ENCODE measurements at places on chromosomes 3 and 15. TPM values are rescaled to one million over a fixed set of nuclear protein-coding genes. Genes with fewer than 3 reads are reported as not detected.

The NR1I2 gene
- total RNA-seq, result 0.62 TPM

The TGM5 gene
- not detected for total RNA-seq

The OR5AC2 gene
- total RNA-seq, result not detected

The CACNA2D2 gene
- 6.9 TPM for total RNA-seq

The C3orf20 gene
- total RNA-seq, result 0.19 TPM

The MAGEL2 gene
- 14.3 TPM for total RNA-seq

The LCTL gene
- 1.5 TPM for total RNA-seq

DNA sequence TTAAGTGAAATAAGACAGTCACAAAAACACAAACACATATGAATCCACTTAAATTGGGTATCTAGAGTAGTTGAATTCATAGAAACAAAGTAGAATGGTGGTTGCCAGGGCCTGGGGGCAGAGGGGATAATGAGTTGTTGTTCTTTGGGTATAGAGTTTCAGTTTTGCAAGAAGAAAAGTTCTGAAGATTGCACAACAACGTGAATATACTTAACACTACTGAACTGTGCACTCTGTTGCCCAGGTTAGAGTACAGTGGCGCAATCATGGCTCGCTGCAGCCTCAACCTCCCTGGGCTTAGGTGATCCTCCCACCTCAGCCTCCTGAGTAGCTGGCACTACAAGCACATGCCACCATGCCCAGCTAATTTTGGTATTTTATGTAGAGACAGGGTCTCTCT, 14.9 kb downstream of the GRAMD2A start:
- H3K27me3 ChIP-seq, result peaks cover 31% of the 10 kb centered on the region
- no peak overlapping the region for H3K27ac ChIP-seq

DNA sequence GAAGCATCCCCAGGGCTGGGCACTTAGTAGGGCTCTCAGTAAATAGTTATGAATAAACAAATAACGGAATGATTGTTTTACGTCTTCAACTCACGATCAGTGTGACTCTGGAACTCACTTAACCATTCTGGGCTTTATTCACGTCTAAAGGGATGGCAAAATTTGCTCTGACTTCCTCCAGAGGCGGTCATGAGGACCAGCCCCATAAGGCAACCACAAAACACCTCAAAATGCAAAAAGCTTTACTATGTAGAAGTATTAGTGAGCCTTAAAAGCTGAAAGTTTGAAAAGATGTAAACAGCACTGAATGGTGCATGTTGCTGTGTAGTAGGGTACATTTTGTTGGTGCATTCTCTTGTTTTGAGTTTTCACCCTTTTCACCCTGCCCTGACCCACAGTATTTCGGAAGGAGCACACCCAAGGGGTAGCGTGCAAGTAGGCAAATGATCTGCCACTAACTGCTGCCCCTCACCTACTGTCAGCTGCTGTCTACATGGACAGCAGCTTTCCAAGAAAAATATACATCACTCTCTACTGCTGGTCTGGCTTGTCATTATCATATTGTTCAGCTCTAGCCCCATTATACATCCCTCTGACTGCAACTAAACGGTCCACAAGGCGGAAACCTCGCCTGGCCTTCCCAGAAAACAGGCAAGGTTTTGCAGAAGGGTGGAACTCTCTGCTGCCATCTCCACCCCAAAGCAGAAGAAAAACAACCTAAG, 308.5 kb upstream of the PROK2 start:
- H3K4me3 ChIP-seq, result no peak overlapping the region
- H3K36me3 ChIP-seq, result no peaks in the 10 kb centered on the region
- peaks cover 50% of the 10 kb centered on the region for H3K27me3 ChIP-seq
- H3K27ac ChIP-seq, result no peak overlapping the region
- DNase-seq, result no peak

DNA sequence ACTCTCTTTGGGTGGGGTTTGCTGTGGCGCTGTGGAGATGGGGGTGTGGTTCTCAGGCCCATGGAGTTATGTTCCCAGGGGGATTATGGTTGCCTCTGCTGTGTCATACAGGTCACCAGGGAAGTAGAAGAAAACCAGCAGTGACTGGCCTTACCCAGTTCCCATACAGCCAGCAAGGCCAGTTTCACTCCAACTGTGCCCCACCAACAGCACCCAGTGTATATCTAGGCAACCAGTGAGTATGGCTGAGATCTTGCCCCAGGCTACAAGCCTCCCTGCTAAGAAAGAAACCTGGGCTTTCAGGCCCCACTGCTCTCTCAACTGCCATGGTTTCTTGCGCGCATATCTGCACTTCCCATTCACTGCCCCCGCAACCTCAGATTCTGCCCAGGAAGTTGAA, 31.4 kb upstream of the RARB start:
- peaks cover 3% of the 10 kb centered on the region for H3K27me3 ChIP-seq
- DNase-seq, result no peak
- H3K36me3 ChIP-seq, result peaks cover 2% of the 10 kb centered on the region
- H3K4me1 ChIP-seq, result peaks cover 12% of the 10 kb centered on the region

DNA sequence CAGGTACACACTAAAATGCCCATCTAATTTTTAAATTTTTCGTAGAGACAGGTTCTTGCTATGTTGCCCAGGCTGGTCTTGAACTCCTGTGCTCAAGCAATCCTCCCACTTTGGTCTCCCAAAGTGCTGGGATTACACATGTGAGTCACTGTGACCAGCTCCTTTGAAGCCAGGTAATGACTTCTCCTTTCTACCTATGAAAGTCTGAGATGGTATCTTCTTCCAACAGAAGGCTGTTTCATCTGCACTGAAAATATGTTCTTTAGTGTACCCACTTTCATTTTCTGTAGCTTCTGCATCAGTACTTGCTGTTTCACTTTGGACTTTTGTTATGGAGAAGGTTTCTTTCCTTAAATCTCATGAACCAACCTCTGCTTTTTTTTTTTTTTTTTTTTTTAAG, 8.8 kb downstream of the OIP5 start:
- no peaks in the 10 kb centered on the region for H3K4me1 ChIP-seq
- no peak for DNase-seq
- no peaks in the 10 kb centered on the region for H3K27me3 ChIP-seq

DNA sequence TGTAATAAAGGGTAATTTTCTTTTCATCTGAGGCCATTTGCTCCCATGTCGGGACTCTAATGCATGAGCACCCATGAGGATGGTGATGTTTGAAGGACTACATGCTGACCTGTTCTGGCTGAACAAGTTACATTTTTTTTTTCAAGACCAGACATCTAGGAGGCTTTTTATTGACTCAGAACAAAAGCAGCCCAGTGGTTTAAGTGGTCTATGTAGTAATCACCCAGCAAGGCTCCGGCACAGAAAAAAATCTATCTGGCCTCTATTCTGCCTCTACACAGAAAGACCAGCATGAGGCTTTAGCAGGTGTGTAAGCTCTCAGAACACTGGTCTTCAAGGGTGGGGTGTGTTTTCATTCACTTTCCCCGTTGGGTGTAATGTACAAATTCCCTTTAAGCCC, 95.1 kb upstream of the ZBED2 start:
- peaks cover 15% of the 10 kb centered on the region for H3K4me1 ChIP-seq
- H3K27ac ChIP-seq, result no peak overlapping the region

DNA sequence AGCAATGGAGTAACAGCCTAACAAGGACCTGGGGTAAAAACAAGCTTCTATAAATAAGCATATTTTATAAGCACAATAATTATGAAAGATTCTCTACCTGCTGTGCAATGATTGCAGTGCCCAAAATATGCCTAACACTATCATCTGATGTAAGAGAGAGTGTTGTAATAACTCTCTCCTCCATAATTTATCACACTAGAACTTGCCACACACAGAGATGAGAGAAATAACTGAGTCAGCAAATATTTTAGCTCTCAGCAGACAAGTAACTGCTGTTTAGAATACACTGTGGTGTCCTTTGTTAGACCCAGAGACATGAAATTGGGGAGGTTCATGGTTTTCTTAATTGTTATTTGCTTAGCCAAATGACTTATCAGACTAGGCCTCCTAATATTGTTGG, 105.3 kb upstream of the ACP3 start:
- no peak overlapping the region for H3K27ac ChIP-seq
- no peak for DNase-seq
- H3K36me3 ChIP-seq, result no peaks in the 10 kb centered on the region
- H3K4me1 ChIP-seq, result peaks cover 5% of the 10 kb centered on the region
- H3K4me3 ChIP-seq, result no peak overlapping the region

GRCh38 chr15:66588971-66589370, 23.2 kb upstream of the LCTL start:
- H3K4me1 ChIP-seq, result peaks cover 23% of the 10 kb centered on the region
- peaks cover 11% of the 10 kb centered on the region for H3K27me3 ChIP-seq
- H3K27ac ChIP-seq, result no peak overlapping the region
- DNase-seq, result no peak
- H3K36me3 ChIP-seq, result no peaks in the 10 kb centered on the region

GRCh38 chr3:83934192-83935021, 1024.4 kb upstream of the CADM2 start:
- no peak for DNase-seq
- H3K27ac ChIP-seq, result peak overlapping the region; percentile 17
- no peaks in the 10 kb centered on the region for H3K4me1 ChIP-seq
- H3K4me3 ChIP-seq, result no peak overlapping the region

DNA sequence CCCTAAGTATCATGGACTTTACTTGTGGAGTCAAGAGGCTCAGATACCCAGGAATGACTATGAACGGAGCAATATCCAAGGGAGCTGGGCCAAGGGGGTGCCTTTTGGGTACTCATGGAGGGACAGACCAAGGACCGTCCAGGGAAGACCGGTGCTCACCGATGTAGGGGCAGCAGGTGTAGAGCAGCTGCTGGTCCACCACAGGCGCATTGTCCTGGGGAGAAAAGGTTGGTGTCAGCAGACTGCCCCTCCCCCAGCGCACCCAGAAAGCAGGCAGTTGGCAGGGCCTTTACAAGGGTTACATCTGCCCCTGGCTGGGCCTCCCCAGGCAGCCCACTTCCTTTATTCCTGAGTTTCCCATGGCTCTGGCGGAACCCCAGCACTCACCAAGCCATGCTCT, 7.5 kb downstream of the CDAN1 start:
- H3K36me3 ChIP-seq, result peaks cover 24% of the 10 kb centered on the region
- H3K27ac ChIP-seq, result no peak overlapping the region
- no peaks in the 10 kb centered on the region for H3K4me1 ChIP-seq
- DNase-seq, result no peak

- DNase-seq, result no peak
- H3K4me1 ChIP-seq, result peaks cover 6% of the 10 kb centered on the region
- H3K27ac ChIP-seq, result no peak overlapping the region
- H3K27me3 ChIP-seq, result no peaks in the 10 kb centered on the region
Observed at GRCh38 chr3:183387797-183388196, 40.6 kb downstream of the MCF2L2 start.

- no peak for DNase-seq
- H3K36me3 ChIP-seq, result no peaks in the 10 kb centered on the region
- H3K4me1 ChIP-seq, result peaks cover 4% of the 10 kb centered on the region
- H3K27me3 ChIP-seq, result peaks cover 6% of the 10 kb centered on the region
- no peak overlapping the region for H3K27ac ChIP-seq
- H3K4me3 ChIP-seq, result no peak overlapping the region
Observed at GRCh38 chr3:129063841-129064482, 3.4 kb downstream of the GP9 start.

DNA sequence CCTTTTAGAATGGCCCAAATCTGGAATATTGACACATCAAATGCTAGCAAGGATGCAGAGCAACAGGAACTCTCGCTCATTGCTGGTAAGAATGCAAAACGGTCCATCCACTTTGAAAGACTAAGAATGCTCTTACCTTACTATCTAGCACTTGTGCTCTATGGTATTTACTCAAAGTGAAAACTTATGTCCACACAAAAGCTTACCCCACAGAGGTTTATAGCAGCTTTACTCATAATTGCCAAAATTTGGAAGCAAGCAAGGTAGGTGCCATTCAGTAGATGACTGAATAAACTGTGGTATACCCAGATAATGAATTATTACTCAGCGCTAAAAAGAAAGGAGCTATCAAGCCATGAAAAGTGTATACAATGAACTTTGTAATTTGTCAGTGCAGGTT, 96.4 kb downstream of the CTNNB1 start:
- H3K27ac ChIP-seq, result no peak overlapping the region
- no peaks in the 10 kb centered on the region for H3K27me3 ChIP-seq
- no peak for DNase-seq
- H3K4me3 ChIP-seq, result no peak overlapping the region
- no peaks in the 10 kb centered on the region for H3K36me3 ChIP-seq

GRCh38 chr3:111730143-111730542, 128.9 kb upstream of the PHLDB2 start:
- H3K36me3 ChIP-seq, result peaks cover 6% of the 10 kb centered on the region
- H3K4me3 ChIP-seq, result no peak overlapping the region
- peaks cover 50% of the 10 kb centered on the region for H3K4me1 ChIP-seq
- no peak for DNase-seq
- no peak overlapping the region for H3K27ac ChIP-seq

DNA sequence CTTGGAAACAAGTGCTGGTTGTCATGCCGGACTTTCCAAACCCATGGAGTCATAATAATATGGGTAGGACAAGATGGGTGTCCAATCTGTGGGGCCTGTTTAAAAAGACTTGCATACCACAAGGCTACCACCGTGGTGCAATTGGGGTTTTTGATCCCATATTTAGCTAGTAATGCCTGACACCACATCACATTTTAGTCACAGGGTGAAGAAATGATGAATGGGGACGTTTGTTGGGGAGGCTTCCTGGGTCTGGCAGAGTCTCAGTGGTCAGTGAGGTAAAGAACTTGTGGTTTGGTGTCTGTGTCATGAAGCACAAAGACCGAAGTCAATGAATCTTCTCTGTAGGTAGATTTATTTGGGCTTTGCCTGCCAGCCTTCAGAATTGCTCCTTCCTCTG, 31.0 kb downstream of the P3H2 start:
- no peak for DNase-seq
- no peaks in the 10 kb centered on the region for H3K27me3 ChIP-seq
- H3K36me3 ChIP-seq, result no peaks in the 10 kb centered on the region
- H3K4me1 ChIP-seq, result peaks cover 5% of the 10 kb centered on the region

DNA sequence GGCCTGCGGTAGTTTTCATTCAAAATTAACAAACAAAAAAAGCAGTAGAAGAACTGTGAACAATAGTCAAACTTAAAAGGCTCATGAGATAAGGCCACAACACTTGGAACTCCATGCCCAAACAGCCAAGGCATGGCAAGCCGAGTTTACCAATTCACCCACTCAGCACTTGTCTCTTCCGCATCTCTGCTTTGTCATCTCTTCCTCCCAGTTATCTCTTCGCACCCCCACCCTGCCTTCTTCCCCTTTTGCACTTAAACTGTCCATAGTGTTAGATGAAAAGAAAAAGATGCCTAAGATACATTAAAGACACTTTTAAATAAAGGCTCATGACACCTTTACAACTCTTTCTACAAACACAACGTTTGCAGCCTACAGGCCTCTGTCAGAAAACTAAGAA, 11.1 kb downstream of the TLE3 start:
- H3K27ac ChIP-seq, result no peak overlapping the region
- DNase-seq, result no peak
- H3K36me3 ChIP-seq, result peaks cover 57% of the 10 kb centered on the region
- H3K27me3 ChIP-seq, result no peaks in the 10 kb centered on the region
- H3K4me1 ChIP-seq, result peaks cover 67% of the 10 kb centered on the region
